ENCODE measurements at places on chromosomes 5 and 9.

DNA sequence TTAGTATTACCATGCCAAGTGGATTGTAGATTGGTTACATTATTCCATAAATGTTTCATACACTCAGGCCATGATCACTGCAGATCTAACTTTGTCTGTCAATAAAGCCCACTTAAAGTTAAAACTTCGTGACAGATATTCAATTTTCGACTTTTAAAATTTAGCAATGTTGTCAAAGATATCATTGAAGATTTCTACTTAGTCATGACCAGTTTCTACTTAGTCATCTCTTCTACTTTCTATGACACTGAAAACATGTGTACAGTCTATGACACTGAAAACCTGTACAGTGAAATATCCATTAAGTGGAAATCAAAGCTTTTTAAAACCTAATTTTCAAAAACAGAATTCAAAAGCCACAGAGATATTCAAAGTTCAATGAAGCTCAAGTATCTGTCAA, 258.2 kb downstream of the MCTP1 start:
- DNase-seq, result no peak

GRCh38 chr5:67133217-67133616, 63.4 kb downstream of the CD180 start:
- no peak for DNase-seq

DNA sequence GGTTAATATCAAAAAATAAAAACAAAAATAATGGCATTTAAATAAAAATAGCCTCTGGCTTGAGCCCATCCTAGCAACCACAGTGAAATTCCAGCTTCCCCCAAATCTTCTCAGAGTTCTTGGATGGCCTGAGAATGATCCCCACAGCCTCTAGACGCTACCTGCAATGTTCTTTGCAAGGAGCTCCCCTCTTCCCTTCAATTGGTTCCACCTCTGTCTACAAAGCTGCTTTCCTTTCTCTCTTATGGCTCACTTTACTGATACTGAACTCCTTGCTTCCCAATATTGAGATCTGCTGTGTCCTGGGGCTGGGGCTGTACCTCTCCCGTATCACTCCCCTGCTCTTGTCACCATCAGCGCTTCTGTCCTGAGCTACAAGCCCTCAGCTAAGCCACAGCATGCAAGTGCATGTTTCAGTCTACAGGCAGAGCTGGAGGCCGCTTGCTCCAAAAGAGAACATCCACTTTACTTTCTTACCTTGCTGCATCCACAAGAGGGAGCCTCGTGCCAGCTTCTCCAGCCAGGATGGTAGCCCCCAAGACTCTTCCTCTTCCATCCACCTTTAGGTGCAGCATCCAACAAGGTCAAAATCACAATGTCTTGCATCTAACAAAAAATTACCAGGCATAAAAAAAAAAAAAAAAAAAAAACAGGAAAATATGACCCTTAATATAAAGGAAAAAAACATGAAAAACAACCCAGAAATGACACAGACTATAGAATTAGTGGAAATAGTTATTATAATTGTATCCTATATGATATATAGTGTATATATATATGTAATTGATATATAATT, 57.4 kb upstream of the PRSS3 start:
- DNase-seq, result no peak

GRCh38 chr5:170571875-170572852, 68.3 kb downstream of the KCNIP1 start:
- peak; percentile 65 for DNase-seq

DNA sequence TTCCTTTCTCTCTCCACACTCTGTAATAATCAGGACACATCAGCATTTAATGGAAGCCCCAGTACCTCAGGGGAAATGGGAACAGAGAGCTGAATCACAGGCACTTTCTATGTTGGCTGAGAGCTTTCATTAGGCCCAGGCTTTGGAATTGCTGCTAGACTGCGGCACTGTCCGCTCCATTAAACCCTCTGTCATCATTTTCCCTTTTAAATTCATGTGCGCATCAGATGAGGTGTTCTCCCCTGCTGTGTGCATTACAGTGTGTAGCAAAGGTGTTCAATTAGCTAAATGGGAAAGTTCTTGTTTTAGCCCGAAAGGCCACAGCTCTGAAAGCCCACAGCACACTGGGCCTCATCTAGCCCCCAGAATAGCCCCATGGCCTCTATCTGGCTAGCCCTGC, 133.6 kb downstream of the SV2C start:
- no peak for DNase-seq

DNA sequence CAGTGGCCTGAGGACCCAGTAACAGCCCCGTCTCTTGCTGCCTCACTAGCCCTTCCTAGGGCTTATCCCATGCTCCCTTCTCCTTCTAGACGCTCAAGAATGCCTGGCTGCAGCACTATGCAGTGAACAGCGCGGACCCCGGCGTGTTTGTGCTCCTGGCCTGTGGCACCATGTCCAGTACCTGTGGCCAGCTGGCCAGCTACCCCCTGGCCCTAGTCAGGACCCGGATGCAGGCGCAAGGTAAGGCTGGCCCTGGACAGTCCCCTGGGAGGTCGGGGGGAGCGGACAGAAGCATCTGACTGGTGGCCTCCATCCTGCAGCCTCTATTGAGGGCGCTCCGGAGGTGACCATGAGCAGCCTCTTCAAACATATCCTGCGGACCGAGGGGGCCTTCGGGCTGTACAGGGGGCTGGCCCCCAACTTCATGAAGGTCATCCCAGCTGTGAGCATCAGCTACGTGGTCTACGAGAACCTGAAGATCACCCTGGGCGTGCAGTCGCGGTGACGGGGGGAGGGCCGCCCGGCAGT, 20.5 kb downstream of the PTGES2 start:
- no peak for DNase-seq

All from stimulated activated CD4-positive, alpha-beta T cell treated with anti-CD3 and anti-CD28 coated beads, Interleukin-4, amount 100 ng/mL, for 48 hours (primary cell).